ENCODE measurements at places on chromosomes 6 and 20.

DNA sequence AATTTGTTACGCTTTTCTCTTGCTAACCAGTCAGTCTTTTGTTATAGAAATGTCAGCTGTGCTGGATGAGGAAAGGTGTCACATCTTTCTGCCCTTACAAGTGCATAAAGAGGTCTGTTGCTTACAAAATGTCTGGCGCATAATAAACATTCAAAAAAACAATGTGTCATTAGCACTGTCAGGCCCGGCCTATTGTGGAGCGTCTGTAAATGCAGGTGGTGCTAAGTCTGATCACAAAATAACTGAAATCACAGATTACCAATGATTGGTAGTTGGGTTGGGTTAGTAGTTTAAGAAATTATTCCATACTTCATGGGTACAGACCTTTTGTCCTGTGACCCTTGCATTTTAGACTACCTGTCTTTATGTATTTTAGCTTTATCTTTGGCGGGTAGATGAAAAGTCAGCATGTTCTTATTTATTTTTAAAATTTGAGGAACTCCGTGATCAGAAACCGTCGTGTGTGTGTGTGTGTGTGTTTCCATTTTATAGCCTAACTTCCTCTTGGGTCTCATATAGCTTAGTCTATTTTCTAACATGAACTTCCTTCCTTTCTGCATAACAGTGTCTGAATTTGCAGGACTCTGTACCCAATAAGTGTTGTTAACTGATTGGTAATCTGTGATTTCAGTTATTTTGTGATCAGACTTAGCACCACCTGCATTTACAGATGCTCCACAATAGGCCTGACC lies 88.1 kb upstream of the IFNGR1 start:
- H3K27ac ChIP-seq, result no peak overlapping the region
- H3K4me3 ChIP-seq, result no peak overlapping the region
- no peaks in the 10 kb centered on the region for H3K36me3 ChIP-seq
- no peaks in the 10 kb centered on the region for H3K27me3 ChIP-seq

DNA sequence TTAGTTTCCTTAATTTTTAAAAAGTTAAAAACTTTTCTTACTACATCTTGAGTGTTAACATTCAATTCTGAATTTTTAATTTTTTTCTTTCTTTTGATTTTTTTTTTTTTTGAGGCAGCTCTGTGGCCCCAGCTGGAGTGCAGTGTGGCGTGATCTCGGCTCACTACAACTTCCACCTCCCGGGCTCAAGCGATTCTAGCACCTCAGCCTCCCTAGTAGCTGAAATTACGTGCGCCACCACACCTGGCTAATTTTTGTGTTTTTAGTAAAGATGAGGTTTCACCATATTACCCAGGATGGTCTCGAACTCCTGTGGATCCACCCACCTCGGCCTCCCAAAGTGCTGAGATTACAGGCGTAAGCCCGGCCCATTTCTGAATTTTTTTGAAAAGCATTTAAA lies 1.2 kb downstream of the DDX43 start:
- no peak overlapping the region for H3K4me3 ChIP-seq
- peaks cover 5% of the 10 kb centered on the region for H3K4me1 ChIP-seq
- DNase-seq, result no peak
- no peaks in the 10 kb centered on the region for H3K27me3 ChIP-seq
- H3K27ac ChIP-seq, result no peak overlapping the region

DNA sequence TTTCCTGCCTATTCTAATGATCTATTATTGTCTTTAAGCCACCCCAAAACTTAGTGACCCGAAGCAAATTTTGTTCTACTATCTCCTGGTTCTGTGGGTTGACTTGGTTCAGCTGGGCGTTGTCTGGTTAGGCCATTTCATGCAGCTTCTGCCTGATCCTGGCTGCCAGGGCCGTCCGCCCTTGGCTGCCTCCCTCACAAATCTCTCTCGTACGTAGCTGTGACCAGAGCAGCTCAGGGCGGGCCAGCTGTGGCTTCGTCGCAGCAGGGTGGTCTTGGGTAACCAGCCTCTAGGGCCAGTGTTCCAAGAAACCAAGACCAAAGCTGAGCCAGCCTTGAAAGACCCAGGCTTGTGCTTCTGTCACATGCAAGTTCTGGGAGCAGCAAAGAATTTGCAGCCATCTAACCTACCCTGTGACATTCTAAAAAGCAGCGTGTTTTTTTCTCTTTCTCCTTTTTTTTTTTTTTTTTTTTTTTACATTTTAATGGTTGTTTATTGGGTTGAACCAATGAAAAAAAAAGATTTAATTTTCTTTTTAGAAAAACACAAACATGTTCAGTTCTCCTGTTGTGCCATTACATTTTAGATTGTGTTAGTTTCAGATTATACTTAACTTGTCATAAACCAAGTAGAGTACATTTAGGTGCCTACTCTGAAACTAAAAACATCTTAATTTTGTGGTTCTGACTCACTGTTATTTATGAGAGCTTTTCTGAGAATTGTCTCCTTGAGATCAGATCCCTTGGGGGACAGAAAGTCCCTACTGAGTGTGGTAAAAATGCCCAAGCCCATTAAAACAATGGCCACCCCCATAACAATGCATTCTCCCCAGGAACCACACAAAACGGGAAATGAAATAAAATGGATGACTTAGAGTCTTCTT lies 83.9 kb downstream of the ZDHHC14 start:
- no peaks in the 10 kb centered on the region for H3K36me3 ChIP-seq
- peaks cover 31% of the 10 kb centered on the region for H3K4me1 ChIP-seq
- no peaks in the 10 kb centered on the region for H3K27me3 ChIP-seq
- DNase-seq, result no peak

- no peak for DNase-seq
- no peaks in the 10 kb centered on the region for H3K36me3 ChIP-seq
- no peaks in the 10 kb centered on the region for H3K27me3 ChIP-seq
- H3K4me1 ChIP-seq, result peaks cover 3% of the 10 kb centered on the region
Measured at GRCh38 chr6:148700047-148700715, 46.6 kb upstream of the UST start.

DNA sequence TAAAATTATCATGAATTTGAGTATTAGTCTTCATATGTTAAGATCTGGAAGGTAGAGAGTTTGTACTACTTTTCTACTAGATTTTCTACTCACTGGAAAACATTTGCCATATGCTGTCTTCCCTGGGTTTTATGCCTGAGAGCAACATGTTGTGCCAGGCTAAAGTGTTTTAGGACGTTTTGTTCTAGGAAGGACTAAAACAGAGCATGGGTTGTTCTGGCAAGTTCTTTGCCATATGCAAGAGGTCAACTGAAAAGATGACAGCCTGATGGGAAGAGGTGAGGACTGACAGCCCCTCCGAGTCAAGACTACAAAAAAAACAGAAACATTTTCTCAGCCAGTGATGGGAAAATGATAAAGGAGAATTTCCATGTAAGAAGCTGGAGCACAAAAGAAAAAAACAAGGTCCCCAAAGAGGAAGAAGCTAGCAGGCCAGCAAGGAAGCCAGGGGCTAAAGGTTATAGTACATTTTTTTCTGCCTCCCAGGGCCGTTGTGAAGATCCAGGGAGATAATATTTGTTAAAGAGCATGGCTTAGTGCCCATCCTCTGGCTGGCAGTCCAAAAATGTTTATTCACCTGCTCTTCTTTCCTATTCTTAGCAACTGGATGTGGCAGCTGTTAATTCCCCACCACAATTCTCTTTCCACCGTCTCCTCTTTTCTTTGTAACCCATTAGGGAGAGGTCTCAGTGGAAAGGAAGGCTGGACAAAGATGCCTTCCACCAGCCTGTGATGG lies 7.8 kb downstream of the SCGN start:
- H3K4me1 ChIP-seq, result no peaks in the 10 kb centered on the region
- no peak overlapping the region for H3K27ac ChIP-seq
- no peaks in the 10 kb centered on the region for H3K36me3 ChIP-seq
- no peaks in the 10 kb centered on the region for H3K27me3 ChIP-seq
- DNase-seq, result no peak

- H3K4me3 ChIP-seq, result no peak overlapping the region
- H3K4me1 ChIP-seq, result no peaks in the 10 kb centered on the region
- DNase-seq, result no peak
- no peak overlapping the region for H3K27ac ChIP-seq
- no peaks in the 10 kb centered on the region for H3K27me3 ChIP-seq
- no peaks in the 10 kb centered on the region for H3K36me3 ChIP-seq
Measured at GRCh38 chr6:81605526-81605925, 147.0 kb downstream of the TENT5A start.

DNA sequence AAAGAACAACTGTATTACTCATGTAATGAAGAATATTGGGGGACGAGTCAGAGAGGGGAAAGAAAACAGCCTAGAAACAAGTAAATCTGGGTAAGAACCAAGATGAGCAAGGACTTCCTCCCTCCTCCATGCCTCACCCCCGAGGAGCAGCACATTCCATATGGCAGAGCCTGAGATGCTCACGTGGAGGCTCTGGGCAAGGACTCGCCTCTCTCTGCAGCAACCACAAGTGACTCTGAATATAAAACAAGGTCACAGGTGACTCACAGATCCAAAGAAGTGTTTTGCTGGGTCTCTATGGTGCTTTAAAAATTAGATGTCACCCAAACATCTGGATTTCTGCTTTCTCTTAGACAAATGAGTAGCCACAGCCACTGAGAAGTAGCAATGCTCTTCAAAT lies 453.0 kb upstream of the SULF2 start:
- DNase-seq, result no peak
- no peak overlapping the region for H3K27ac ChIP-seq
- no peaks in the 10 kb centered on the region for H3K4me1 ChIP-seq
- no peak overlapping the region for H3K4me3 ChIP-seq
- no peaks in the 10 kb centered on the region for H3K27me3 ChIP-seq

DNA sequence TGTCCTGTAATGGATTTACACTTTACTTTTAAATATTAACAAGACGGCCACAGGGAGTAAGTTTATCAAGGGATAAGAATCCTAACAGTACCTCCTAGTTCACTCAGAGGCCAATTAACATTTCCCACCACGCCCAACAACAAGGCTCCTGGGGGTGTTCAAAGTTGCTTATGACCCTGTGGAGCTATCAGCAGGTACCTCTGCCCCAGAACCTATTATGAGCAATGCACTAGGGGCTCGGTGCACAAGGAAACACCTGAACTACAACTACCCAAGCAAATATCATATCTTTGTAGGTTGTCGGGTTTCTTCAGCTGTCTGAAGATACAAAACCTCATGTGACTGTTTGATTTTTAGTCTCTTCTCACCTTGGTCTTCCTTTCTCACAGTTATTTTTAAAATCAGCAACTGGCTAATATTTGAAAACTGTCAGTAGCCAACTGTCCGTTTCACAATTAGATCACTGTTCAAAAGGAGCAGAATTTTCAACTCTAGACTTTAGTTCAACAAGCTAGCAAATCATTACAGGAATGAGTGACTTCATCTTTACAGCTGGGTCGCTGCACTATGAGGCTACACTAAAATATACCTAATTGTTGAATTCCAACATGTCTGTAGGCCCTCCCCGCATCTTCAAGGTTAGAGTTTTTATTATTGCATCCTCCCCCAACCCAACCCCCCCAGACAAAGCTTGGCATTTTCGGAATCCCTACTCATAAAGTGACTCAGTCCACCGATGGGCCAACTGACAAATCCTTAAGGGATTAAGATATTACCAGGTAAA lies 38.1 kb downstream of the B4GALT5 start:
- no peak overlapping the region for H3K27ac ChIP-seq
- H3K4me1 ChIP-seq, result peaks cover 4% of the 10 kb centered on the region
- no peaks in the 10 kb centered on the region for H3K36me3 ChIP-seq
- H3K4me3 ChIP-seq, result no peak overlapping the region
- DNase-seq, result no peak

GRCh38 chr6:89729818-89730217 lies 89.8 kb downstream of the MDN1 start:
- H3K4me1 ChIP-seq, result no peaks in the 10 kb centered on the region
- no peaks in the 10 kb centered on the region for H3K27me3 ChIP-seq

GRCh38 chr6:165181951-165182414 lies 127.4 kb downstream of the C6orf118 start:
- no peak for DNase-seq
- no peaks in the 10 kb centered on the region for H3K36me3 ChIP-seq
- no peaks in the 10 kb centered on the region for H3K27me3 ChIP-seq
- H3K27ac ChIP-seq, result no peak overlapping the region

DNA sequence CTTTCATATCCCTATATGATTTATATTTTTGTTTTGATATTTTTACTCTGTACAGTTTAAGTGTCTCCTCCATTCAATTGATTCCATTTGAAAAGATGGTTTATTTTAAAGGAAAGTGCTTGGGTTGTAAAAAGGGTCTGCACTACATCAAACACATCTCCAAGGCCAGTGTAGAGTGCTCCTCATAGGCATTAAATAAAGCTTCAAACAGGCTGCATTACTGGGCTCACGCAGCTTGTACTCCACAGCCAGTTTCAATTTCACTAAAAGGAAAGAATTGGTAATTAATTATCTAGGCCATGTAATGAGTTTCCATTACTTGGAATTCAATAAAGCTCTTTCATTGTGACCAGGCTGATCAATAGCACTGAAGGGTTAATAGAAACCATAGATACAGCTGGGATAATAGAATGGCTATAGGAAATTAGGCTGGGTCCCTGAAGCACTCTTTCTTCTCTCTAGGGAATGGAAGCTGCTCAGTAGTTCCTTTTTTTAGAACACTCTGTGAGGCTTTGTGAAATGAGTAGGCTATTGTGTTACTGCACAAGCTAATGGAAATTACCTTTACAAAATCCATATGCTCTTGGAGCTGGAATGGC lies 442.2 kb downstream of the RNF144B start:
- H3K4me1 ChIP-seq, result no peaks in the 10 kb centered on the region
- H3K27ac ChIP-seq, result no peak overlapping the region
- DNase-seq, result no peak

DNA sequence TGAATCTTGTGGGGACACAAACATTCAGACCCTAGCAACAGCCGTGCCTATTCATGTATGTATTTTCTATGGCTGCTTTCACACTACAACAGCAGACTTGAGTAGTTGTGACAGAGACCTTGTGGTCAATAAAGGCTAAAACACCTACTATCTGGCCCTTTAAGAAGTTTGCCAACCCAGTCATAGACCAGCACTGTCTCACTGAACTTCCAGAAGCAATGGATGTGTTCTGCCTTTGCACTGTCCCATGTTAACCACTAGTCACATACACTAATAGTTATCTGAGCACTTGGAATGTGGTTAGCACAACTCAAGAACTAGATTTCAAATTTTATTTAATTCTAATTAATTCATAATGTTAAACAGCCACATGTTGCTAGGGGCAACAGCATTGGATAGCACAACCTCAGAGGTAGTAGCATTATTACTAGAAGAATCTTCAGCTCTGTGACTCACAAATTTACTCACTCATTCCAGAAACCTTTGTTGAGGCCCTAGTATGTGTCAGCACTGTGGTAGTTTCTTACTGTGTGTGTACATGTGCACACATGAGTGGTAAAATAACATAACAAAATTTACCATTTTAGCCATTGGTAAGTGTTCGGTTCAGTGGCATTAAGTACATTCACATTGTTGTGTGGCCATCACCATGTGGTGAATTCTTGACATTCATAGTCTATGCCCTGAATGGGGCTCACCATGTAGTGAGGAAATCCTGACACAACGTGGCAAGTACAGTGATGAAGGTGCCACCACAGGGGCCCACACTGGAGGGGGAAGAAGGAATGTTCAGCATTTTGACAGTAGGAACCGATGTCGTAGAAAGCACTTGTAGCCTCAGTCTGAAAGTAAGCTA lies 107.3 kb downstream of the CEP57L1 start:
- H3K4me1 ChIP-seq, result no peaks in the 10 kb centered on the region
- no peak overlapping the region for H3K4me3 ChIP-seq
- DNase-seq, result no peak
- H3K27ac ChIP-seq, result no peak overlapping the region

Measured in spinal cord (tissue), 10 donors.